ENCODE measurements at places on chromosomes 1 and 21.
A peak's percentile ranks its signal among the peaks of the same experiment; 100 is the strongest.

DNA sequence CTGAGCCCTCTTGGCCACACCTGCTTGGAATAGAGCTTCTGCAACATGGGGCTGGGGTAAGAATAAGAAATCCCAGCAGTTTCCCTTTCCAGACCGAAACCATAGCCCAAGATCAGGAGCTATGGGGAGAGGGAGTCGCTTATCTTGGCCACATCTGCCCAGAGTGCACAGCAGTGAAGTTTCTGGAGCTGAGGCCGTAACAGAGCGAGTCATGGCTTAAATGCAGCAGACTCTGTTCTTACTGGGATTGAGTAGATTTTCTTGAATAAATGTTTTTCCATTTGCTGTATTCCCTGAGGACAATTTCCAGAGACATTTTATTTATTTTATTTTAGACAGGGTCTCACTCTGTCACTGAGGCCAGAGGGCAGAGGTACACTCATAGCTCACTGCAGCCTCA is 33.5 kb downstream of the CFAP57 start:
- DNase-seq: peak; percentile 66

DNA sequence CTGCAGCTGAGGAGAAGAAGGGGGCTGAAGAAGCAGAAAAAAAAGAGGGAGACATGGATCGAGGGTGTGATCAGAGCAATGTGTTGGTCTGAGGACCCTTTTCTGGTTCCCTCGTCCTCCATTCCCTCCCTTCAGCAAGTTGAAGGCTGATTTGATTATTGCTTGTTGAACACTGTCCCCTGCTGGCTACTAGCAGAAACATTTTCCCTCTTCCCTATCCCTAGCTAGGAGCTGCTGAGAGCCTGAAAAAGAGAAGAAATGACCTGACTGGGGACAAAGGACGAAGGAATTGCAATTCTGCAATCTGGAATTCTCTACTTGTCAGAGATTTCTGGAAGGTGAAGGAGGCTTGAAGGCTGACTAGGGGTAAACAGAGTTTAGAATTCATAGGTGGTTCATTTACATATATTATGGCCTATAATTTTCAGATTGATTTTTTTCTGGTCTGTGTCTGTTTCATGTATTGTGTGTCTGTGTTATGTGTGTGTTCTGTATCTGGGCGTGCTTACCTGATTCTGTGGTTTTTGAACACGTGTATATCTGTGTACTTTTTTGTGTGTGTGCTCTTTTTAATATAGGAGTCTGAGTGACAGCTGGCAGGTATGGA is 9.8 kb downstream of the NHLH1 start:
- DNase-seq: peak; percentile 71

- DNase-seq: peak; percentile 85
Observed at GRCh38 chr21:45880097-45881068, 101.2 kb upstream of the COL6A1 start.

DNA sequence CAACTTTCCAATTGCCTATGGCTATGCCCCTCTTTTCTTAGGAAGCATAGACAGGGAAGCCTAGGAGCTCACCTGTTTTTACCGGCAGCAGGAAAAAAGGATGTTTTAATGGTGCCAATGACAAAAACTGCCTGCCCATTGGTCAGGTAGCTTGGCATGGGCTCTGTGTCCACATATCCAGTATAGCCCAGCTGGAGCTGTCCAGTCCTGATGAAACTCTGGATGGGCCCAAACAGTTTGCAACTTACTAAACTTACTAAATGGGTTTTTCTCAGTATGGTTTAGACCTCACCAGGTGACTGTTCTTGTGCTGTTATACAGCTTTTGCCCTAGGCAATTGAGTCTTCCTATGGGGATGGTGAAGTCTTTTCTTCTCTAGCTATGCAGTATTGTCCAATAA is 711.2 kb downstream of the AMY1C start:
- no peak for DNase-seq

- DNase-seq: no peak
Observed at GRCh38 chr1:7097938-7098592, 312.8 kb downstream of the CAMTA1 start.

GRCh38 chr1:26067432-26067911 is at the start of gene TRIM63:
TSS of gene TRIM63 (minus strand) at chr1:26067630. CDS start at chr1:26067494, 136 bp downstream.
- no peak for DNase-seq

- DNase-seq: no peak
Observed at GRCh38 chr21:35017256-35017655, 31.8 kb downstream of the RUNX1 start.

DNA sequence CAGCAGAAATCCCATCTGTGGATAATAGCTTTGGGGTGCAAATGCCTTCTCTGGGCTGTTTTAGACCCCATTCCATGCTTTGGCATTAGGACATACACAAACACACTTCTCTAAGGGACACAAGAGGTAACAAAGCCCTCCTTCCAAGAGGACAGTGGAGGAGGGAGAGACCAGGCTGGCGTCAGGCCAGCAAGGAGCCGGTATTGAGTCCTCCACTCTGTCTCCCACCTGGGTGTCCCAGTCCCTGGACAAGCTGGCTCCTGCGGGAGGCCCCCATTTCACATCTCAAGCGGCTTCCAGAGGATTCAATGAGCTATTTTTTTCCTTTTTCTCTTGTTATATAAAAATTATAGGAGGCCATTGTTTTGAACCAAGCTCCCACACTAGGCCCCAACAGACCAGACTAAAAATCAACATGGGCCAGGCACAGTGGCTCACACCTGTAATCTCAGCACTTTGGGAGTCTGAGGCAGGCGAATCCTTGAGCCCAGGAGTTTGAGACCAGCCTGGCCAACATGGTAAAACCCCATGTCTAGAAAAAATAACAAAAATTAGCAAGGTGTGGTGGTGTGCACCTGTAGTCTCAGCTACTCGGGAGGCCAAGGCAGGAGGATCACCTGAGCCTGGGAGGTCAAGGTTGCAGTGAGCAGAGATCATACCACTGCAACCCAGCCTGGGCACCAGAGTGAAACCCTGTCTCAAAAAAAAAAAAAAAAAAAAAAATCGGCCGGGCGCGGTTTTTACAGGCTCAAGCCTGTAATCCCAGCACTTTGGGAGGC is 142.9 kb downstream of the TOMM20 start:
- DNase-seq: no peak

- no peak for DNase-seq
Observed at GRCh38 chr1:243628476-243628907, 221.6 kb downstream of the AKT3 start.

- DNase-seq: no peak
Observed at GRCh38 chr1:153431002-153431401, 14.7 kb downstream of the S100A7A start.

GRCh38 chr1:31762726-31763670 is 1.1 kb downstream of the ADGRB2 start:
- peak; percentile 64 for DNase-seq

DNA sequence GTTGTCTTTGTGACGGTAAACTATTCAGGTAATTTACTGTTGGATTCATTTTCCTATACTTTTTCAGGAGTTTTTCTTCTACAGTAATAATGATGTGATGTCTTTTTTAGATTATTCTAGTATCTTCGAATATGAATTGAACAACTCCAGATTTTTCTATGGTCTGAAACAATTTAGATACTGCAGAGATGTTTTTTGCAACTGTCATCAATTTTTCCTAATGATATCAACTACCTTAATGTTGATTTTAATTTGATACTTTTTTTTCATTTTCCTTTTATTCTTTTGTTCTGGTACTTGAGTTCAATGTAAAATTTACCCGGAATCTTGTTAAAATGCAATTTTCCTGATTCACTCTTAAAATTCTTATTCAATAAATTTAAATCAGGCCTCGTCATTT is 110.4 kb downstream of the KCNT2 start:
- DNase-seq: no peak

- DNase-seq: no peak
Observed at GRCh38 chr1:51697166-51697565, 80.3 kb downstream of the OSBPL9 start.

DNA sequence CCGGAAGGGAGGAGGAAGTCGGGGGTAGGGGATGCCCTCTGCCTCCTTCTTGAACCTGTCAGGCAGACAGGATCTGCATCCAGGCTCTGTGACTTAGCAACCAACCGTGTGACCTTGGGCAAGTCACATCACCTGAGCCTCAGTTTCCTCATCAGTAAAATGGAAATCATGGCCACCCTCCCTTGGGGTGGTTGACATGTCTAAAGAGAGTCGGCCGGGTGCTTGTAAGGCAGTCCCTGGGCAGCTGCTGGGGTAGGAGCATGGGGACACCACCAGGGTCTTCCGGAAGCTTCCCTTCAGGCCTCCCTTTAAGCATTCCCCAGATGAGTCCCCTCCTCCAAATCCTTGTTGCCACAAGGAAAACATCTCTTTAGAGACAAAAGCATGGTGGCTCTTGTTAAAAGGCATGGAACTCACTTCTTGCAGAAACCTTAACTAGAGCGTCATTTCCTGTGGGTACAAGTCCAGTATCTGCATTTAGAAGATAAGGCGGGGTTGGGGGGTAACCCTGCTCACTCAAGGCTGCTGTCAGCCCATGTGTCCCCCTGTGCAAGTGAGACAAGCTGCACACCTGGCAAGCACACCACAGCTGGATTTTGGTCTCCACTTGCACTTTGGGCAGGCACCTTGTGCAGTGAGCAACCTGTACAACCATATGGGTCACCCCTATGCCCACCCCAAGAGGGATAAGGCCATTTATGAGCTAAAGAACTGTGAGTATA is 10.4 kb downstream of the CLCNKB start:
- DNase-seq: no peak

- DNase-seq: peak; percentile 27
Observed at GRCh38 chr1:96596226-96596922, 125.2 kb upstream of the PTBP2 start.

DNA sequence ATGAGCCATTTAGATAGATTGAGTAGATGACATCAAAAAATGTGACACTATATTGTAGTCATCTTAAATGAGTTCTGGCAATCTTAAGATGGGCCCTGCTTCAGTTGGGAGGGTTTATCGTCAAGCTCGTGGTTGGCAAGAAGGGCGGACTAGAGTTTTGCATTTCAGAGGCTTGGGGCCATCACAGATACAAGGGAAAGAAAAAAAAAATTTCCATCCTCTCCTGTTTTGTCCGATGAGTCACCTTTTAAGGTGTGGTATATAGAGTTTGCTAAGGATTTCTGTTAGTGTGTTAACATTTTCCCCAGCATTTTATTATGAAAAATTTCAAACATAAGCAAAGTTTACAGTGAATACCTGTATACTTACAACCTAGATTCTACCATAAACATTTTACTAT is 31.8 kb upstream of the KCNQ4 start:
- no peak for DNase-seq

DNA sequence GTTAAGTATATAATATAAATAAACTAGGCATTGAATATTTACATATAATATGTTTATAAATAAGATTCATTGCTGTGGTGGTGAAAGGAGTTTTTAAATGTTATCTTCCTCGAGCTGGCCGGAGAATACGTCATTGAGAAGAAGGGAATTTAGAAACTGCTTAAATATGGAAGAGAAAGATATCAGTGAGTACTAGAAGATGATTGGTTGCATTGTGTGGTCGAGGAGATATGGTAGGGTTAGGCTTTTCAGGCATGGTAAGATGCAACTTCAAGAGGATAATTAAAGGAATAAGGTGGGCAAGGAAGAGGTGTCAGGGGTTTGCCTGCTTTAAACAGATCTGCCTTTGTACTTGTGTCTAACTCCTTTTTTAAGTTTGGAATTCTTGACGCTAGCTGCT is 73.5 kb downstream of the RPS6KC1 start:
- no peak for DNase-seq

DNA sequence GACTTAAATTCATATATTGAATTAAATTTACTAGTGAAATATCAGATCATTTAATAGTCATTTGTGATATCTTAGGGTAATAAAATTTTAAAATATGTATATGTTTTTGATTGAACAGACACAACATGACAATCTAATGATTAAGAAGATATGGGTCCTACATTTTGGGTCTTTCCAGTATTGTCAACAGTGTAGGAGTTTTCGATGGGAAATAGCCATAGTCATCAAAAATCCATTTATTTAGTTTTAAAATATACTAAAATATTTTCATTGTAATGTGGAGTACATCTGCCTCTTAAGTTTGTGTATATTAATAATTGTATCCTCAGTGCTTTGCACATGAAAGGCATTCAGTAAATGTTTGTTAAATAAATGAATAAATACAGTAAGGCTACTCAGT is 14.0 kb downstream of the TRMT13 start:
- DNase-seq: no peak

DNA sequence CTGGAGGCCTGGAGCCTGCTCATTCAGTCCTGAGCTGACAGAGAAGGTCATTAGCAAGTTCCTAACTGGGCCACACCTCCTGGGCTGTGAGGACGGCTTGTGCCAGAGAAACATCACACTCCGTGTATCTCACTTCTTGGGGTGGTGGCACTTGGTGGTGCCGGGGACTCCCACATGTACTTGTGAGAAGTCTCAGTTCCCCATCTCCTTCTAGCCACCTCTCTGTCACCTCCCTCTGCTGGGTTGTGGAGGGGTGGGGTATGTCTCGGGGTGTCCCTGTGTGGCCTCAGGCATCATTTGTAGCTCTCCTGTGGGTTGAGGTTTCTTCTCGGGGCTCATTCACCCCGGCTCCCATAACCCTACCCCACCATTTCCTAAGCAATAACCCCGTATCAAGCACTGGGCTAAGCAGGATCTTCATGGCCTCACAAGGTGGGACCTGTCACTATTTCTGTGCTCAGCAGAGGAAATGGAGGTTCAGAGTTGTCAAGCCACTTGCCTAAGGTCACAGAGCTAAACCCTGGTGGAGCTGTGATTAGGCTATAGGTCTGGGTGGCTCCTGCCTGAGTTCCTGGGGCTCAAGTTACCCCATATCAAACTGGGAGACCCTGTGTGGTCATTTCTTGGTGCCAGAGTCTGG is 62.5 kb downstream of the UBIAD1 start:
- no peak for DNase-seq

DNA sequence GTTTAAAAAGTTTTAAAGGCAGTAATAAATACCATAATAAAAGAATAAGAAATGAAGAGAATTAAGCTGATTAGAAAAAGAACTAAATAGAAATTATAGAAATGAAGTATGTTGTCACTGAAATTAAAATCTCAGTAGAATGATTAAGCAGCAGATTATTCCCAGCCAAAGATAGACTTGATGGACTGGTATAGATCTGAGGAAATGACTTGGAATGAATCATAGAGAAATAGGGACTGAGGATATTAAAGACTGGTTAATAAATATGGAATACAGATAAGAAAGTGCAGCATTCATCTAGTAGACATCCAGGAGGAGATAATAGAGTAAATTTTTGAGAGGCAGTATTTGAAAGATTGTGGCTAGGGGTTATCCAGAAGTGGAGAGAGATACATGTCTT is 28.7 kb downstream of the MARK1 start:
- no peak for DNase-seq
